ENCODE measurements at places on chromosomes 5 and 9.

DNA sequence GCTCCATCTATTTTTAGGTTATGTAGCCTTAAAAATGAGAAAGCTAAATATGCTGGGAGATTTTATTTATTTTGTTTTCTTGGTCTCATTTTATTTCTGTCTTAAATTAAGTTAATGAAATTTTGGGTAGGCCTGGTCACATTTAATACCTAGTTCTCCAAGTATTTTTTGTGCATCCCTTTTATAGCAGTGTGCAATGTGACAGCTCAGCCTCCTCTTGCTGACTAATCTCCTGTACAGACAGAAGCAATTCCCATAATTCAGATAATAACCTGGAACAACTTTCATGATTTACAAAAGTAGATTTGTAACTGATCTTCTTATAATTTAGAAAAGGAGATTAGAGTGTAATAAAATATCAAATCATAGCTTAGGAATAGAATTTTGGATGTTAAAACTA is 403.9 kb downstream of the ADGRV1 start:
- no peak for DNase-seq

- no peak for DNase-seq
Observed at GRCh38 chr5:168368854-168369253, 77.4 kb downstream of the WWC1 start.

DNA sequence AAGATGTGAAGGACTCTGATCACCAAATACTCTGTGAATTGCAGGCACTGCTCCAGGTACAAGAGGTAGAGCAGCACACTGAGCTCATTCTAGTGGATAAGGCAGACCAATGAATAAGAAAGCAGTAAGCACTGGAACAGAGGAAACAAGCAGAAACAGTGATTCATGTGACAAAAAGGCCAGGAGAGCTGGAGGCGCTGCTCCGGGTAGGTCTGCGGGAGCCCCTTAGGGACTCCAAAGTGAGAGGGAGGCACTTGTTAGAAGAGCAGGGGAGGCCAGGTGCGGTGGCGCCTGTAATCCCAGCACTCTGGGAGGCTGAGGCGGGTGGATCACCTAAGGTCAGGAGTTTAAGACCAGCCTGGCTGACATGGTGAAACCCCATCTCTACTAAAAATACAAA is 231.6 kb upstream of the NFIL3 start:
- DNase-seq: no peak

DNA sequence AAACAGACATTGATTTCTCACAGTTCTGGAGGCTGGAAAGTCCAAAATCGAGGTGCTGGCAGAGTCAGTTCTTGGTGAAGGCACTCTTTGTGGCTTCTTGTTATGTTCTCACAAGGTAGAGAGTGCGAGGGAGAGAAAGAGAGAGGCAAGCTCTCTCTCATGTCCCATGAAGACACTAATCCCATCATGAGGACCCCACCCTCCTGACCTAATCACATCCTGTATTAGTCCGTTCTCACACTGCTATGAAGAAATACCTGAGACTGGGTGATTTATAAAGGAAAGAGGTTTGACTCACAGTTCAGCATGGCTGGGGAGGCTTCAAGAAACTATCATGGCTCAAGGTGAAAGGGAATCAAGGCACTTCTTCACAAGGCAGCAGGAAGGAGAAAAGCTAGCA is 5.7 kb upstream of the AMACR start:
- DNase-seq: no peak

DNA sequence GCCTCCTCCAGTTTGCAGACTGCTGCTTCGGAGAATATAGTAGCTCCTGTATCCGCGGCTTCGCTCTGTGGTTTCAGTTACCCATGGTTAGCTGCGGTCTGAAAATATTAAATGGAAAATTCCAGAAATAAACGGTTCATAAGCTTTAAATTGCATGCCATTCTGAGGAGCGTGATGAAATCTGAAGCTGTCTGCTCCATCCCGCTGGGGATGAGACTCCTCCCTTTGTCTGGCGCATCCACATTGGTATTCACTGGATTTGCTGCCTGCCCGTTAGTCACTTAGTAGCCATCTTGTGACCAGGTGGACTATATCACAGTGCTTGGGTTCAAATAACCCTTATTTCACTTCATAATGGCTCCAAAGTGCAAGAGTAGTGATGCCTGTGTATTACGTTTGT is 36.3 kb downstream of the MSX2 start:
- DNase-seq: no peak

DNA sequence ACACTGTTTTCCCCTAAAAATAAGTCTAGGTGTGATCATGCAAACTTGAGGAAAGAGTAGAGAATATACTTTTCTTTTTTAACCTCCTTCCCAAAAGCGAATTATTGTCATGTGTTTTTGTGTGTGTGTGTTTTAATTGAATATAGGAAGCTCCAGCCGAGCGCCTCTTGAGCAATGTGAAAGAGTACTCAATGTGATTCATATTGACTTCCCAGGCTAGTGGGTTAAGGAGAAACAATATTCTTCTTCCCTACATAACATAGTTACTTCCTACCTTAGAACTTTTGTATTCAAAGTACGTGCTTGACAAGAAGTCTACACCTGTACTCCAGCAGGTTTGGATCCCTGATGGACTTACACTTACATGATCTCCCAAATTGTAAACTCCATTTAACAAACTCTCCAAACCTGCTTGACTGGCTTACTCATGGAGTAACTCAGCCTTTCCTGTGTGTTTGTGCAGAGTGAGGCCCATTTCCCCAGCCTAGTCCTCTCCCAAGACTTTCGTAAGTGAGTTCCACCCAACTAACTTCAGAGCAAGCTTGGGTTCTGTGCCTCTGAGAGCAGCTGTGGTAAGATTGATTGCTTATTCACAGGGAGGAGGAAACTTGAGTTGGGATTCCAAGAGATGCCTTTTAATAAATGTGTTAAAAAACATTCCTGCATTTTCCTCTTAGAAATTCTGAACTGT is 9.3 kb downstream of the SLC28A3 start:
- peak; percentile 33 for DNase-seq

DNA sequence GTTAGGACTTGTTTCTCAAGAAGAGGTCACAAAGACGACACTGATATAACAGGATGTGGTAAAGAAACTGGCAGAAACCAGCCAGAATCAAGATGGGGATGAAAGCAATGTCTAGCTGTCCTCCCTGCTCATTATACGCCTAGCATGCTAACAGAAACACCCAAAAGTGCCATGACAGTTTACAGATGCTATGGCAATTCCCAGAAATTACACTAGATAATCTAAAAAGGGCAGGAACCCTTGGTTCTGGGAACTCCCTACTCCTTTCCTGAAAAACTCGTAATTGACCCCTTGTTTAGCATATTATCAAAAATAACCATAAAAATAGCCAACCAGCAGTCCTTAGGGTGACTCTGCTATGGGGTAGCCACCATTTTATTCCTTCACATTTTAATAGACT is 10.9 kb upstream of the MRPS30 start:
- DNase-seq: no peak

DNA sequence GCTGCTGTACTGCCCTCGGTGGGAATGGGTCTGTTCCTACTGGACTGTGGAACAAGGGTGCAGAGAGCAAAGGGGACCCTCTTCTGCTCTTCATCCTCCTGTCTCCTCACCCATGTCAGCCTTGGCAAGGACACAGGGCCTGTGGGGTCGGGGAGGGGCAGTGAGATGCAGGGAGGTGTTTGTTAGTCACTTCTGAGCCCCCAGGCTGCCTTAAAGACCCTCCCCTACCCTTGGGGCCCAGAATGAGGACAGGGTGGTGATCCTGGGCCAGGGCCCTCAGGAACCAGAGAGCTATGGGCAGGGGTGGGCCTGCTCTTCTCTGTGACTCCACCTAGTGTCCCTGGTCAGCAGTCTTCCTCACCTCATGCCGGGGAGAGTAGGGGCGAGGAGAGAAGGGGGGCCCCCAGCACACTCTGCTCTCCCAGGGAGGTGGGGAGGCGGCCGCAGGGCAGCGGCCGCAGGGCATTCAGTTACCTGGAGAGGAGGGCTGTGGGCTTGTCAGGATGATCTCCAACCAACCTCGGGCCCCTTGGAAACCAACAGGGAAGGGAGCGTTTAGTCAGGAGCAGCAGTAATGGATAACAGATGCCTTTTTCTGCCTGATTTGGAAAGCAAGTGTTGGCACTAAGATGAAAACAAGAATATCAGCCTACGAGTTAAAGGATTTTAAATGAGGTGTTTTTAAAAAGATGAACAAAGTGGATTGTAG is 62.0 kb upstream of the GARNL3 start:
- no peak for DNase-seq

Data from prostate gland (tissue), 2 donors.